ENCODE measurements at places on chromosomes 3 and 15.

DNA sequence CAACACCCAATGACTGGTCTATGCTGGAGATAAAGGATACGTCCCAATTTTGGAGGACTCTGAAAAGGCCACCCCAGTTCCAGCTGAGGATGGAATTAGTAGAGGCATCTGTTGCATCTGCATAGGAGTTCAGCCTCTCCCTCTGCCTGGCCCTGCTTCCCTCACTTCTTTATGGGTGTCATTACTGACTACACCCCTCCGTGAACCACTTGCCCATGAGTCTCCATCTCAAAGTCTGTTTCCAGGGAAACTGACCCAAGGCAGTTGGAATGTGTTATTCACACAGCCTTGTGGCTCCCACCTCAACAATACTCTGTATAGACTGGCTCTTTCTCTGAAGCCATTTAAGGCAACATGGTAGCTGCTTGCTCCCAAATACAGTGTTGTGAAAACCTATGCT, 21.4 kb upstream of the PCOLCE2 start:
- no peak for DNase-seq

DNA sequence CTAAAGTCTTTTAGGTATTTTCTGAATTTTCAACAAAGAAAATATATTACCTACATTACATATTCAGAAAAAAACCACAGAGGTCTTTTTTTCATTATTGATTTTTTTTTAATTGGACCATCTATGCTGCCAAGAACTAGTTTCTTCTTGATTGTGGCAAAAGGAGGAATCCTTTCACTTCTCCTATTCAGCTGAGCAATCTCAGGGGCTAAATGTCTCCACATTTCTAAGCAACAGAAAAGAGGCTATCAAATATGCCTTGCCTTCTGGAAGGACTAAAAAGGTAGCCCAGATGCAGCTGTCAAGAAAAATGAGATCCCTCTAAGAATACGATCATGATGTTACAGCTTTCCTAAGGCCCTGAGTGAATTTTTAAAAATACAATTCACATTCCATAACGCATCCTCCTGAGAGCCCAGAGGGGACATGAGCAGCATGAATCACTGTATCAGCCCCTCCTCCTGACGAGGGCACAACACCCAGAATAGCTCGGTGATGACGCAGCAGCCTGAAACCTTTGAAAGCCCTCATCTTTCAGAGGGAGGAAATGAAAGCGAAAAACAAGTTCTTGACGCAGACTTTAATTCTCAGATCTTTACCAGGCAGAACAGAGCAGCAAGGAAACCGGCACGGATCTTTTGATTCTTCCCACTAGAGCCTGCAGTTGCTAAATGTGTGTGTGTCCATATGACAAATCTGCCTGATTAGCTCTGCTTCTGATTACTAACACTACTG, 24.6 kb downstream of the RUBCN start:
- DNase-seq, result peak; percentile 90

DNA sequence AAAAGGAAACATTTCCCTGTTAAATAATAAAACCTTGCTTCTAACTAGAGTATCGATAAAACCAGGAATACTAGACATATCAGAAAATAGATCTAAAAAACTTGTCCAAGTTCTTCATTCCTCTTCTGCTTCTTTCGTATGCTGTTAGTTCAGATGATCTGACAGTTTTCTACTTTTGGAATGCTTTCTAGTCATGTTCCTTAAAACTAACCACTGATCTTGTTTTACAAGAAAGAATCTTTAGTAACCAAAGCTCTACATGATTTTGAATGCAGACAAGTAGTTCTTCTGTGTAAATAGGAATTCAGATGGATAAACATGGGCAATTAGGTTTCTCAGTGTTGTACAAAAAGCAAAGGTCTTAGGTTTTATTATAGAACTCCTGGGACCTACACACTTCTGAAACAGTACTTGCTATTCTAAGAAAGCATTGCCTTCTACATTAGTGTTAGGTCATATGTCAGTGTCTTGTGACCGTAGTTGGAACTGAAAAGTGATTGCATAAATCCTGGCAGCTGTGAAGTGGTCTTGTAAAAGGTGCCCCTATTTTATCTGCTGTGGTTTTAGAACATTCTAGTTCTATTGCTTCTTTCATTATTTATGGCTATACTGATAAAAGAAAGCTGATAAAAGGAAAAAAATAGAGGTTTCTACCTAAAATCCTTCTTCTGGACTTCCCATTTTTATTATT, 40.7 kb downstream of the SNRK start:
- DNase-seq, result no peak

GRCh38 chr3:12918231-12918630, 76.9 kb upstream of the RPL32 start:
- DNase-seq, result no peak

- DNase-seq, result no peak
These were observed 233.5 kb upstream of the PROK2 start for GRCh38 chr3:72018343-72018984.

GRCh38 chr3:42979044-42979972, at the start of gene GASK1A:
Gene GASK1A, plus strand, starts transcription at chr3:42979311. Its CDS starts 332 bp downstream, at chr3:42979643.
- DNase-seq, result peak; percentile 12
